ENCODE measurements at places on chromosomes 1 and 21. TPM values are rescaled to one million over a fixed set of nuclear protein-coding genes. Genes with fewer than 3 reads are reported as not detected.

DNA sequence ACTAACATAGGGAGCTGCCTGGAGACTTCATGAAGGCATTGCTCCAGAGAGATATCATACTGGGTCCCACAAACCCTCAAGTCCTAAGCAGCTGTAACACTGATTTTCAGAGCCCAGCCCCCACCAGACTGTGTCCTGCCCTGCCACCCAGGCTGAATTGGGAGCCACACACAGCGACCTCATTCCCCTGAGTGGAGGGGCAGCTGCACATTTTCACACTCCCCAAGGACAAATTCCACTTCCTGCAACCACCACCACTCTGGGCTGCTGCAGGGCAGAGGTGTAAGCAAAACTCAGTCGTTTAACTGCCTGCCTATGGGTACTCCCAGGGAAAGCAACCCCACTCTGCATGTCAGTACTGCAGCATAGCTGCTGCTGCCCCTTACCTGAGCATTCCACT lies 19.8 kb downstream of the DTL start:
- DNase-seq, result no peak

DNA sequence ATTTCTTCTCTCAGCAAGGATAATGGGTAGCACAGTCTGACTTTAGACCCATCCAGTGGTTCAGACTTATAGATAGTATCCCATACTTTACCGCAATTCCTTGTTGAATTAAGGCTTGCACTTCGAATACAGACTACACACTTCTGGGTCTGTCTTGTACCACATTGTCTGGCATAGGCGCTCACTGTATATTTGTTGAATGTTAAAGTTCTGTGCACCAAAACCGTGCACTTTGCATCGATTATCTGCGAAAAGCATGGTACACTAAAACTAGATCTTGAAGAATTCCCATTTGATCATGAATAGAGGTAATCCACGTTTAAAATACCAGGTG lies 556 bp upstream of the RYR2 start:
- DNase-seq, result no peak

DNA sequence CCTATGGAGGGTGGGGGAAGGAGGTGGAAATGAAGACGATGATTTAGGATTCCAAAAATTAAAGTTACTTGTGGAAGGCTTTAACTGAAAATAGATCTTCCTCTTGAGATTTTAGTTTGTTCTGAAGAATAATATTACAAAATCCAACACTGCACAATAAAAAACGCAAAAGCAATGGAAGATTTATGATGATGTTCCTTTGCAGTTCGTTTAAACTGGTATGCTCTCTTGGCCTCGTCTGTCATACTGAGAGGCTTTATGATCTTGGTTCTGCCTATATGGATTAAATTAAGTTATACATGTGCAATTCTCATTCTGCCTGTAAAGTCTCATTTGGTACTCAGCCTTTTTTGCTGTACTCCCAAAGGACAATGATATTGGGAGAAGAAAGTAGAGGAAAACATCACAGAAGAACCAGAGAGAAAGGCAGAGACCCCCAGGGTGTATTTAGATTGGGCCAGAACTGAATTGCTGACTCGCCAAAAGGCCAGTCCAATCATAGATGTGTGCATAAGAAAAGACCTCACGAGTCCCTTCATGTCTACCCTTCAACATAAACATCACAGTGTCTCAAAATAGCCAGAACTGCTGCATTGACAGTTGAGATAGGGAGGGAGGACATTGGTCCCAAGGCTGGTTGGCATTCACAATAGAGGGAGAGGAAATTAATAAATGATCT lies 188.6 kb downstream of the GREM2 start:
- DNase-seq, result no peak

- no peak for DNase-seq
Measured at GRCh38 chr21:44477131-44477530, 21.8 kb downstream of the LRRC3 start.

Gene HHIPL2
- not detected for total RNA-seq

Data from breast epithelium (tissue), 4 donors.